ENCODE measurements at places on chromosomes 11 and 22.

DNA sequence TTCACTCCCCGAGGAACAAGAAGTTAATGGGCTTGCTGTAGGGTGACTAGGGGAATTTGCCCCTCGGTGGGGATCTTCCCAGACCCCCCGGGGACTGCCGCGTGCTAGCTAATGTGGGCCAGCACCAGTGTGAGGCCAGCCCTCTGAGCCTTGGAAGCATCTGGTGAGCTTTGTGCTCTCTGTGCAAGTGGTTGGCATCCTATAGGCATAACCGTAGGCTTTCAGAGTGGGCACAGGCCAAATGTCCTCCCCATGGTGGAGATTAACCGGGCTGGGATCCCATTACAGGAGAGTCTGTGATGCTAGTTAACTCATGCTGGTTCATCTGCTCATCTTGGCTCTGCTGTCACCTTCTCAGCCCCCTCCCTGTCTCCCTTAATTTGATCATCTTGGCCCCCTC lies 125.7 kb downstream of the TRIM29 start:
- DNase-seq, result no peak

- no peak for DNase-seq
Measured at GRCh38 chr11:76257074-76257719, 50.9 kb upstream of the WNT11 start.

- no peak for DNase-seq
Measured at GRCh38 chr11:130426837-130427341, 1.5 kb downstream of the ADAMTS8 start.

GRCh38 chr11:21321530-21321929 lies 652.1 kb downstream of the NELL1 start:
- no peak for DNase-seq

DNA sequence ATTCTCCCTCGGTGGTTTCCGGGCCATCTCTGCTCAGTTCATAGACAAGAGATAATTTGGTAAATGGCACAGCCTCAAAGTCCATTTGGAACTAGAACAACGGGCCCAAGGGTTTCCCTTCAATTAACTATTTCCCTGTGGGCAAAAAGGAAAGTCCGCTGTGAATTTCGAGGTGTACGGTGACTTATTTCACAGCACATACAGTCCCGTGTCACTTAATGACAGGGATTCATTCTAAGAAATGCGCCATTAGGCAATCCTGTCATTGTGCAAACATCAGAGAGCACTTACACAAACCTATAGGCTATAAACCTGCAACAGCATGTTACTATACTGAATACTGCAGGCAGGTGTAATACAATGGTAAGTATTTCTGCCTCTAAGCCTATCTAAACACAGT lies 551.6 kb downstream of the OPCML start:
- no peak for DNase-seq

GRCh38 chr22:43707648-43708047 lies 104.5 kb downstream of the EFCAB6 start:
- DNase-seq, result no peak

- no peak for DNase-seq
Measured at GRCh38 chr11:108398439-108398838, 68.9 kb downstream of the C11orf65 start.

DNA sequence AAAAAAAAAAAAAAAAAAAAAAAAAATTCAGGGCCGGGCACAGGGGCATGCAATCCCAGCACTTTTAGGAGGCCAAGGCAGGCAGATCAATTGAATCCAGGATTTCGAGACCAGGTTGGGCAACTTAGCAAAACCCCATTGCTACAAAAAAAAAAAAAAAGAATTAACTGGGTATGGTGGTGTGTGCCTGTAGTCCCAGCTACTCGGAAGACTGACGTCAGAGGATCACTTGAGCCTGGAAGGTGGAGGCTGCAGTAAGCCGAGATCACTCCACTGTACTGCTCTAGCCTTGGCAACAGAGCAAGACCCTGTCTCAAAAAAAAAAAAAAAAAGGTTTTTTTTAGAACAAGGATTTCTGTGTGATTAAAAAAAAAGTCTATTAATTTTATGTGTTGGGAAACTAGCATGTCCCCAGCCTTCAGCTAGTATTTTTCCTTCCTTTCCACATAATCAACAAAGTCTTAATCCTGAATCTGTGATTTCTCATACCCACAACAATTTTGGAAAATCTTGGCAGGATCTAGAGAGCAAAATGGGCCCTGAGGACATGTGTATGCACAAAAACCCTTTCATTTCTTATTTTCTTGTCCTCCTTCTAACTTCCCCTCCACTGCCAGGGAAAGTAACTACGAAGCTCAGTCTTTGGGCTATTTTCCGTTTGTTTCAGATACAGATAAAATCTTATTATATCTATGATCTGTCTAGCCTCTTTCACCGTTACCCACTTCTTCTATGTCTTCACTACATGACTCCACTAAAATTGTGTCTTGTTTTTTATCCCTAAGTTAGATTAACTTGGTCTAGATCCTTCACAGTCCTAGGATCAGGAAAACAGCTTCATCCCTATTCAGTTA lies 5.7 kb upstream of the AMBRA1 start:
- DNase-seq, result no peak

DNA sequence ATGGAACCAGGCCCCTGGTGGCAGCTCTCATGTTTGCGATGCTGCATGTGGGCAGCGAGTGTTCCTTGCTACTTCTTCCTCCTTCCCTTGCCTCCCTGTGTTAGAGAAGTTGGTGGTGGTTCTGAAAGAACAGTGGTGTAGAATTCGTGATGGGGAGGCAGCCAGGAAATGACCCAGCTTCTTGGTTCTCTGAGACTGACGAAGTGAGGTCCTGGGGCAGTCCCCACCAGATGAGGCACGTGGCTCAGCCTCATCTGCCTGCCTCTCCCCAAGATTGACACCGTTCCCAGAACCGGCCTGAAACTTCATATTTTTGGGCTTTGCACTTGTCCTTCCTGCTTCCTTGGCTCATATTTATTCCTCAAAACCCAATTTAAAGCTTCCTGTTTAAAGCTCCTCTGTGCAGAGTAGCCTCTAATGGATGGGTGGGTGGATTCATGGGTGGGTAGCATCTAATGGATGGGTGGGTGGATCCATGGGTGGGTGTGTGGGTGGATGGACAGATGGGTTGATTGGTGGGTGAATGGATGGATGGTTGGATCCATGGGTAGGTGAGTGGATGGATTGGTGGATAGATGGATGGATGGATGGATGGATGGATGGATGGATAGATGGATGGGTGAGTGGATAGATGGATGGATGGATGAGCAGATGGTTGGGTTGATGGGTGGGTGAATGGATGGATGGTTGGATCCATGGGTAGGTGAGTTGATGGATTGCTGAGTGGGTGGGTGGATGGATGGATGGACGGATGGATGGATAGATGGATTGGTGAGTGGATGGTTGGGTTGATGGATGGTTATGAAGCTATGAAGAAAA lies 77.3 kb upstream of the ATXN10 start:
- DNase-seq, result no peak

DNA sequence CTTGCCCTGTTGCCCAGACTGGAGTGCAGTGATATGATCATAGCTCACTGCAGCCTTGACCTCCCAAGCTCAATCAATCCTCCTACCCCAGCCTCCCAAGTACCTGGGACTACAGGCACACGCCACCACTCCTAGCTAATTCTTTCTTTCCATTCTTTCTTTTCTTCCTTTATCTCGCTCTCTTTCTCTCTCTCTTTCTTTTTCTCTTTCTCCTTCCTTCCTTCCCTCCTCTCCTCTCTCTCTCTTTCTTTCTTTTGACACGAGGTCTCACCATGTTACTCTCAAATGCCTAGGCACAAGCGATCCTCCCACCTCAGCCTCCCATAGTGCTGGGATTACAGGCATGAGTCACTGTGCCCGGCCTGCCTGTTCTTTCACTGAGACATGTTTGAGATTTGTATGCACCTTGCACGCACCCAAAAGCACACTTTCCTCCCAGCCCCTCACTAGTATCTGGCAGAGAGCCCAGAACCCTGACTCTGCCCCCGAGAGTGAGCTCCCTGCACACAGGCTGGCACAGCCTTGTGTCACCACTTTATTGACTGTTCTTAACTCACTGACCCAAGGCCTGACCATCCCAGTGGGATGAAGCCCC lies 56.8 kb downstream of the CD6 start:
- no peak for DNase-seq

GRCh38 chr11:3203221-3204043 lies 15.2 kb downstream of the MRGPRG start:
- DNase-seq, result peak; percentile 69

DNA sequence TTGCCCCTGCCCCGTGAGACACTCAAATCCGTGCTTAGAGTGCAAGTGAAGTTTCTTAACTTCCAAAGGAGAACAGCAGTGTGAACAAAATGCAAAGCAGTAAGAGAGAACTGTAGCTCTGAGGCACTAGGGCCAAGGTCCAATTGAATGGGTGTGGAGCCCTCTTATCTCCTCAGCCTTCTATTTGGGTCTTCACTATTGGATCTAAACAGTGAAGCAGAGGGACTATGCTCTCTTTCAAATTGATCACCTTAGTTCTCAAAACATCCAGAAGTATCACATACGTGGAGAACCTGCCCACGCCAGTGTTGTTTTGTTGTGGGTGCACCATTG lies 49.6 kb downstream of the C22orf31 start:
- DNase-seq, result no peak

DNA sequence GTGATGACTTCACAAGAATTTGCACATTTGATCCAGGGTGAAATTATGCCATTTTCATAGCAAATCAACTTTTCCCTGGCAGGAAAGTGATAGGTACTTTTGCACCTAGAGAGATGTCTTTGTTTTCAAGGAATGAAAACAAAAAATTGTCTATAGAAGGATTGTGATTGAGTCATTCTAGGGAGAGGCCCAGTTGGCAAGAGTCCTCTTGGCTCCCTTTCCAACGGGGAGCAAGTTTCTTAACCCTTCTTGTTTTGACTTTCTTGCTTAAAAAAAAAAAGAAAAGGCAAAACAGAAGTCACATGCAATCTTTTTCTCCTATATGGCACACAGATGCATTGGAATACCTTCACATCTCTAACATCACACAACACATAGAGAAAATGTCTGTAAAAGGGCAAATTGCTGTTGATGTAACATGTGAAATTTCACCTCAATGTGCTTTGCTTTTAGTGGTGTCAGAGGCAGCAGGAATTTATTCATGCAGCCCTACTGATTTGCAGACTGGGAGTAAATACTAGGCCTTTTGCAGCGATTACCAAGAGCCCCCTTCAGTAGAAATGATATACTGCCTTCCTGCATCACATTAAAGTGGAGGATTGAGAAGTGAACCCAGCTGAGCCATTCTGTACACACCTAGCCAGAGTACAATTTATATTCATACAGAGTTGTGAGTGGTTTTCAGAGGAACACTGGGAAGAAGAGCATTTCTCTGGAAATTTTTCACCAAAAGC lies 290.7 kb upstream of the MPPED2 start:
- DNase-seq, result peak; percentile 28

- DNase-seq, result no peak
Measured at GRCh38 chr22:21602579-21602978, 27.2 kb downstream of the YDJC start.

- no peak for DNase-seq
Measured at GRCh38 chr22:42439821-42440674, 7.8 kb upstream of the NFAM1 start.

- no peak for DNase-seq
Measured at GRCh38 chr11:380095-380480, 10.8 kb downstream of the B4GALNT4 start.

DNA sequence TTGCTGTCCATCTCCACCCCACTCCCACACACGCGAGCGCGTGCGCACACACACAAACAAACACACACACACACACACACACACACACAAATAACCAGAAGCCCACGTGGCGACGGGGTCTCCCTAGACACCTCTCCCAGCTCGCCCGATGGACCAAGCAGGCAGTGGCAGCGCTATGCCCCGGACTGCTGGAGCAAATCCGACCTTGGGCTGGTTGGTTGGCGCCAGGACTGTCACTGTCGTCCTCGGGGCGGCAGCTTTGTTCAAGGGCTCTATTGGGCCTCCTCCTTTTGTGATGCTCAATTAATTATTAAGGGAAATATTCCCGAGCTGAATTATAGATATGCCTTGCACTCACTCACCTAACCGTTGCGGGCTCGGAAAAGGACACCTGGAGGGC lies 1.7 kb upstream of the KCNA4 start:
- DNase-seq, result peak; percentile 40

- peak; percentile 43 for DNase-seq
Measured at GRCh38 chr11:19864141-19865140, 151.8 kb downstream of the NAV2 start.

DNA sequence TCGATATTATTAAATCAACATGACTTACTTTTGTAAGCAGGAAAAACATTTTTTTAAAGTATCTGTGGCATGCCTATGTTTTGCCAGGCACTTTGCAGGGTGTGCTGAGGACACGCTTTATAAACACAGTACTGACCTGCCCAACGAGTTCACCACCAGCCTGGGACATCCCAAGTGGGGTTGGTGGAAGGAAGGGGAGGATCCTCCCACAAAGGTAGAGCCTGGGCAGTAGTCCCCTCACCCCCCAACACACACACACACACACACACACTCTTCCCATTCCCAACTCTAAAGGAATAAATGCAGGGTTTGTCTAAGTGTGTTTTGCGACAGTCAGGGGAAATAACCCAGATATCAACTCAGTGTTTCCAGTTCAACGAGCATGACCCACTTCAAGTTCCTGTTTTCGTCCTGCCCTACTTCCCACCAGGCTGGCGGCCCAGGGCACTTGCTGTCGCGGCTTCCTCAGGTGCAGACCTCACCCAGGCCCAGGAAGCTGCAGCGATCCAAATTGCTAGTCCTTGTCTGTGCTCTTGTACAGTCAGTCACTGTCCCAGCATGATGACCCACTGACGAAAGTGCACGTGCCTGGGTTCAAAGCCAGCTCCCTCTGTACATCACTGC lies 3.1 kb downstream of the CERK start:
- no peak for DNase-seq

GRCh38 chr22:17990942-17991341 lies 33.4 kb downstream of the MICAL3 start:
- DNase-seq, result no peak

DNA sequence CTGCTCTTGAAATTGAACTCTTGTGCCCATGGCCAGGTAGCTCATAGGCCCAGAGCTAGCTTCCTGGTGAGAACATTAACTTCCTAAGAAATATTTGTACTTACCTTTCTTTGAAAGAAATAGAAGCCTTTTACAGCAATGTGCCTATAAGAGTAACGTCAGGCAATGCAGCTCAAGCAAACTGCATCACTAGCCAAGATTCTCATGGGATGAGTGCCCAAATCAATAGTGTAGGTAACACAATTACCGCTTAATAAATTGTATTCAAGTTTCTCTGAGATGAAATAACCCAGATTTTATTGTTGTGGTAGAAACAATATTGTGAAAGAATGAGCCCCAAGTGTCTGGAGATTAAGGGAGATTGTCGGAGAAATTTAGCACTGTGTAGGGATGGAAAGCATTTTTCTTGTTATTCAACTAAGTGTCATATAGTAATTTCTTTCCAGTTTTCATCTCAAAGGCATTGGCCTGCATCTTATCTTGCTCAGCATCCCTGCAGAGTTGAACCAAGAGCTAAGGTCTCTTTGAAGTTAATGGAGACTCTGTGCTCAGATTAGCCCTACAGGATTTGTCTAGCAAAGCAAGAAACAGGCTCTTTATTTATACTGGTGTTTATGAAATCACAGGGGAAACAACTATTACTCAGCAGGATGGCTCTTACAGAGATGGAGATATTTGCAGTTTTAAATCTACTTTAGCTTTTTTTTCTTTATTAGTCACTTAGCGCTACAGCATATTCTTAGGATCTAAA lies 321.0 kb upstream of the PDGFD start:
- DNase-seq, result no peak
